ENCODE measurements at places on chromosomes 4 and X. TPM values are rescaled to one million over a fixed set of nuclear protein-coding genes. Genes with fewer than 3 reads are reported as not detected.

Gene CSAG1
- not detected for total RNA-seq

Gene P2RY10
- total RNA-seq, result 39.3 TPM

Gene FHIP1A
- 0.45 TPM for total RNA-seq

Gene MAGEA1
- total RNA-seq, result not detected

Gene CT45A3
- not detected for total RNA-seq

Gene GALNTL6
- total RNA-seq, result not detected

Gene ADAMTS3
- total RNA-seq, result not detected

Gene ATP1B4
- total RNA-seq, result not detected

Gene XPNPEP2
- 0.93 TPM for total RNA-seq

Gene CETN2
- 12.6 TPM for total RNA-seq

Gene DCHS2
- not detected for total RNA-seq

Gene CXXC4
- total RNA-seq, result not detected

DNA sequence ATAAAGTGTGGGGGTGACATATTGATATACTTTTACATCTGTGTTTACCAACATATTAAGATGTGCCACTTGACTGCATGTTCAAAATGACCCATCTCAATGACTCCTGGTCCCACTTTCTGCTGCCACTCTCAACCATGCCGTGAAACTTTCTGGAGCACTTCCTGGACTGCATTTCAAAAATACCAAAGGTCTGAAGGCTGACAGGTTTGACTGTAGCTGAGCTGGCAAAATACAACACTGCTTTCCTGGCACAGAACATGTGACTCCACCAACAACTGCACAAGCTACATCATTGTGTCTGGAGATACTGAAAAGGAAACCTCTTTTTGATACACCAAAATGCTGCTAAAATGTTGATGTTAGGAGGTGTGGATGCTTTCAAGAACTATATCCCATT, 184.8 kb downstream of the UNC5C start:
- DNase-seq, result no peak

- no peak for DNase-seq
These were observed 174.1 kb downstream of the CBR4 start for GRCh38 chr4:168835880-168836454.

GRCh38 chr4:8347660-8348059, 78.1 kb downstream of the HTRA3 start:
- no peak for DNase-seq

- no peak for DNase-seq
These were observed 73.7 kb downstream of the ABLIM2 start for GRCh38 chr4:8084712-8085490.

DNA sequence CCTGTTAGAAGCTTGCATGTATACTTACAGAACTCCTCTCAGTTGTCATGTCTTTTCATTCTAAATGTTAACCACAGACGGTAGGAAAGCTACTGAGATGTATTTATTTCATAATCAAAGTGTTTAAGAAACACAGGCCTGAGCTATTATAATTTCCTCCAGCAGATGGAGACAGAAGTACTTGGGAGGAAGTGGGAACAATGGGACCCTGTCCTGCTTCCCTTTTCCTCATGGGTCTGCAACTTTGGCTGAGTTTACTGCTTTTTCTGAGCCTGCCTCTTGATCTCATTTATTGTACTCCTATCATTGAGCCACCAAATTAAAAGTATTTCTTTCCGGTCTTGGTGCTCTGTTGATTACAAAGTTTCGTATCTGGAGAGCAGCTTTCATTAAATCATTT, 67.7 kb upstream of the SPANXN2 start:
- no peak for DNase-seq

DNA sequence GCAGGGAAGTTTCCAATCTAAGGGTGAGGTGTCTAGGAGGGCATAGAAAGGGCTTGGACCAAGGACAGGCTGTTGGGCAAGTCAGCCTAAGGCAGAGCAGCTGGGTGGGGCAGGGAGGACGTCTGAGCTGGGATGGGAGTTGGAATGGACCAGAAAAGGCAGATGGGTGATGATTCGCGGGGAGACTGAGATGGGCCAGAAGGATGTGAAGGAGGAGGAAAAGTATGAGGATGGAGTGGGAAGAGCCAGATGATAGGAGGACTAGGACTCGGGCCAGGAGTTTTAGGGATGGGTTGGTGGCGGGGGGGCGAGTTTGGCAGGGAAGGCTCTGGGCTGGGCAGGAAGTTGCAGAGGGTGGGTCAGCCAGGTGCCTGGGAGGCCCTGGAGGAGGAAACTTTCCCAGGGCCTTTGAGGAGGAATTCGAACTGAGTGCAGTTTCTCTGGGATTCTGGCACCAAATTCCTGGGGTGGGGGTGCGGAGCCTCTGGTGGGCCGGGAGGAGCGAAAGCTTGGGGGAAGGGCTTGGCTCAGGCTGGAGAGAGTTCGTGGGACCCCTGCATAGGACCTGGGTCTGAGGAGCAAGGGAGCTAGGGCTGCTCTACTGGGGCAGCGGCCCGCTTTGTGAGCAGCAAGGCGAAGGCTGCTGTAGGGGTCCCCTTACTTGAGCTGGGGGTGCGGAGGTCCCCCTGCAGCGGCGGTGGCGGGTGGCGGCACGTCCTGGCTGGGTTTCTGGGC, 8.7 kb upstream of the TIMP1 start:
- no peak for DNase-seq

- DNase-seq, result no peak
These were observed 5.6 kb downstream of the HAND2 start for GRCh38 chr4:173524218-173525117.

DNA sequence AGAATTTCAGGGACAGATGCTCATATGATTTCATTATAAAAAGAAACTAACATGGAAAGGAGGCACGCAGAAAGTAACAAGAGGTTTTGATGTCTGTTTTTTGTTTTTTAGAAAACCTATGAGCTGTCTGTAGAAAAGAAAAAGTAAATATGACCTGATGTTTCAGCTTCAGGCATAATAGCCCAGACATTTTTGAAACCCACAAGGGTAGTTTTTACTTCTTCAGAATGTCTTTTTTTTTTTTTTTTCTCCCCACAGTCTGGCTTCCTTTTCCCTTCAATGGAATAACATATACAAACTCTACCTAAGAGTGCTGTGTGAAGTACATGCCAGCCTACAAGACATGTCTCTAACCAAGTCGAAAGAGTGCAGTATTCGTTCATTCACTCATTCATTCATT, 18.3 kb upstream of the STX18 start:
- no peak for DNase-seq

DNA sequence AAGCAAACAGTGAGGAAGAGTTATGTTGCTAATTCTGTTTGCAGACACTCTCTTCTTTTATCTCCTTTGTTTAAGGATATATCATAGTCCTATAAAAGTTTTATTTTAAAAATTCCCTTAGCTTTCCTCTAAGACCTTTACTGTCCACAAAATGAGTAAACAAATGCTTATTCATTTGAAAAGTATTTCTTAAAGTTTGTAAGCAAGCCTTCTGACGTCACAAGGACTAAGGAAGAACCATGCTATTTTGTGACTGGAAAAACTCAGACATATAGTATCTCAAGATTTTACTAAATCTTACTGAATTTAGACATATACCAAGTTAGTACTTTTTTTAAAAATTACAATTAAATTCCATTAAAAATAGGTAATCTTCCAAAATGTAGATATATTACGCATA, 5.2 kb upstream of the RBMXL3 start:
- DNase-seq, result no peak

DNA sequence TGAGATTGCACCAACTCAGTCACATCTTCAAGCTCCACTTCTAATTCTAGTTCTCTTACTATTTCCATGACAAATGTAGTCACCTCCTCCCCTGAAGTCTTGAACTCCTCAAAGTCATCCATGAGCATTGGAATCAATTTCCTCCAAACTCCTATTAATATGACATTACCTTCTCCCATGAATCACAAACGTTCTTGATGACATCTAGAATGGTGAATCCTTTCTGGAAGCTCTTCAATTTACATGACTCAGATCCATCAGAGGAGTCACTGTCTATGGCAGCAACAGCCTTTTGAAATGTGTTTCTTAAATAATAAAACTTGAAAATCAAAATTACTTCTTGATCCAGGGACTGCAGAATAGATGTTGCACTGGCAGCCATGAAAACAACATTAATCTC, 34.5 kb downstream of the GALNTL6 start:
- no peak for DNase-seq

DNA sequence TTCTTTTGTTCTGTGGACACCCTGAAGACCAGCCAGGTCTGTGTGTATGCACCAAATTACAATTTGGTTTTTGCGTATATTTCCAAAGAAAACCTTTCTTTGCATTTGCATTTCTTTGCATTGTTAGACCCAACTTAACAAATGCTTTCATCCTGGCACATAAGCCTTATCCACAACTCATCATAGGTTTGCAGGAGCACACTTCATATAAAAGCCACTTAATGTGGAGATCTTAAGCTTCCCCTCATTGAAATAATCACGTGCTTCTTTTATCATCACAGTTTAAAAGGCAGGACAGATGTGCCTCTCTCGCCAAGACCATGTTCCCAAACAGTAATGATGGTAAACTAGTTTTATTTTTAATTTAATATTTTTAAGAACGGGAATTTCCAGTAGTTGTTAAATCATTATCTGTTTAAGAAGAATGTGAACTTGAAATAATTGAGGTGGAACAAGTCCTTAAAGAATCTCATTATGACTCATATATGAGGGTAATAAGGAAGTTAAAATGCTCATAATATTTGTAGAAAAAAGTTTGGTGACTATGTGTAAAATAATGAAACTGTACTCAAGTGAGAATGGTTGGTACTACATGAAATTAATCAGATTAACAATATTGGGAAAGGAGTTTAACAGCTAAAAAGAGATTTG, 65.5 kb downstream of the GLRA3 start:
- DNase-seq, result no peak

DNA sequence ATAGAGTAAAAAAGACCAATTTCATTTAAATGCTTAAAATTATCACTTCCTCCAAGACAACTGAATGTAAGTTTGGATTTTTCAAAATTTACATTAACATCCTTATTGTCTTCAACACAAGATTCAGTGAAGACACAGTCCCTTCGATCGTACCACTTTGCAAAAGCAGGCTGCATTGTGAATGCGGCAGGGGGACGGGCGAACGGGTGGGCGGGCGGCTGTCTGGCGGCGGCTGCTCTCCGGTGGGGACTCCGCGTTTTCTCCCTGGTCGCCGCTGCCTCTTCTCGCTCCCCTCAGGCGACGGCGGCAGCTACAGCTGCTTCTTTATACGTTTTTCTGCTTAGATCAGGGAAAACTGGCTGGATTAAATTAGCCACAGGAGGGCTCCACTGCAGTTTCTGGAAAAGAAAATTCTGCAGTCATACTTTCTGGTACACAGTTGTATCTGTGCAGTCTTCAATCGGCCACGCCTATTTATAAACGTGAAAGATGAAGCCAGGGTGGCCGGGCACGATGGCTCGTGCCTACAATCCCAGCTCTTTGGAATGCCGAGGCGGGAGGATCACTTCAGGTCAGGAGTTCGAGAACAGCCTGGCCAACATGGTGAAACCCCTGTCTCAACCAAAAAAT, 33.9 kb upstream of the HPF1 start:
- peak; percentile 35 for DNase-seq

GRCh38 chr4:138438608-138439007, 196.5 kb upstream of the SLC7A11 start:
- DNase-seq, result no peak

DNA sequence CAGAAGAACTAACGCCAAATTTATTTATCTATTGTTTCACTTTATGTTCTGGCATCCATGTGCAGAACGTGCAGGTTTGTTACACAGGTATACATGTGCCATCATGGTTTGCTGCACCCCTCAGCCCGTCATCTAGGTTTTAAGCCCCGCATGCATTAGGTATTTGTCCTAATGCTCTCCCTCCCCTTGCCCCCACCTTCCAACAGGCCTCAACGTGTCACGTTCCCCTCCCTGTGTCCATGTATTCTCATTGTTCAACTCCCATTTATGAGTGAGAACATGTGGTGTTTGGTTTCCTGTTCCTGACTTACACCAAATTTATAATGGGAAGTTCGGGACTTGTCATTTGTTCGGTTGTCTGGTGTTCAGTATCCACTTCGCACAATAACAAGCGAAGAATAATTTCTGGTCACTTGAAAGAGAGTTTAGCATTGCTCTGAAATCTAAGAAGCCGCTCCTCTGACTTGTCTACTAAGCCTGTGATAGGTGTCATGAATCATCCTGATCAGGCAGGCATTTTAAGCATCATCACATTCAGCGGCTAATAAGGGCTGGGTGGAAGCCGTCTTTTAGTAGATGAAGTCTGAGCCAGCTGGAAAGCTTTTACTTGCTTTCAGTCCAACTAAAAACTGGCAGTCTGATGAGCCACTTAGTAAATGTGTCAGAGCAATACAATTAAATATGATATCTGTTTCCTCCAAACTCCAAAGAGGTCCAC, 1065.7 kb upstream of the PABPC4L start:
- DNase-seq, result no peak

DNA sequence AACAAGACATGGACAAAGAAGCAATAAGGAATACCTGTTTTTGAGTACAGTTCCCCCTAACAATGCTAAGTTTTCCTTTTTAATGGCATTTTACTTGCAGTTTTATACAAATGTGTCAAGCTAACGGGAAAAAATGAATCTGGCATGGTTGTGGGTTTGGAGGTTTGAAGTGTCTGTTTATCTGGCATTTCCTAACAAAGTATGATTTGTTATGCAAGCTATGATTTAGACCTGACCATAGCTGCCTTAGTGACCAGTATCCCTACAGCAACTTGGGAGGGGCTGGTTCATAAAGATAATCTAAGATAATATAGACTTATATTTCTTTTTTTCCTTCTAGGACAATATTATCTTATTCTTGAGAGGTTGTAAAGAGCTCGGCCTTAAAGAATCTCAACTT, 60.6 kb downstream of the LIMCH1 start:
- DNase-seq, result no peak

DNA sequence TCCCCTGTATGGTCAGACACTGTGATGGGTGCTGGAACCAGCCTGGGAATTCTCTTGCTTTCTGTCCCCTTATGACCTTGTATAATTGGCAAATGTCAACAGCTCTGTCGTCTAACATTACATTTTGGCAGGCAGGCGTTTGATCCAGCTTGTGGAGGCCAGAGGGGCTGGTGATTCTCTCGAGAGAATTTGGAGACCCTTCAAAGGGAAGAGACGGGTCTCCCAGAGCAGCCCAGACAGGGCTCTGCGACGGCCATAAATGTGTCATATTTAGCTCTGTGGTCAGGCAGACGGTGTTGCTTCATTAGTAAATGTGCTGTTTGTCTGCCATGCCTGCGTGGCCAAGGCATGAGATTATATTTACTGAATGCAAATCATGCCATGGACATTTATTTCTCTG, 68.7 kb downstream of the SORCS2 start:
- no peak for DNase-seq

GRCh38 chr4:156764145-156764544, 207.5 kb downstream of the PDGFC start:
- DNase-seq, result no peak

GRCh38 chr4:10623241-10623640, 61.3 kb downstream of the CLNK start:
- DNase-seq, result no peak

- DNase-seq, result no peak
These were observed 285.7 kb upstream of the TRAM1L1 start for GRCh38 chr4:117370944-117371668.

- no peak for DNase-seq
These were observed 1.5 kb upstream of the CPLX1 start for GRCh38 chr4:827209-828081.

Data from activated CD4-positive, alpha-beta memory T cell treated with anti-CD3 and anti-CD28 coated beads for 36 hours (primary cell).